Fibroblast of lung (primary cell): ENCODE measurements at places on chromosomes 2 and 18. TPM values are rescaled to one million over a fixed set of nuclear protein-coding genes. Genes with fewer than 3 reads are reported as not detected.
A peak's percentile ranks its signal among the peaks of the same experiment; 100 is the strongest.

Gene ZNF804A
- 0.77 and 3.0 TPM in 2 replicates for total RNA-seq

Gene TPO
- total RNA-seq = not detected in 2 replicates

Gene PLGLB1
- 0.26 and 0.99 TPM in 2 replicates for total RNA-seq

Gene ANKRD62
- total RNA-seq = not detected in 2 replicates

Gene PTH2R
- under 0.01 TPM in 1 of 2 replicates, not detected in the other for total RNA-seq

Gene COPS7B
- total RNA-seq = 12.1 and 17.7 TPM in 2 replicates

Gene ANXA4
- 106 and 114 TPM in 2 replicates for total RNA-seq

Gene FAM237A
- total RNA-seq = not detected in 2 replicates

Gene TMEM37
- total RNA-seq = 0.99 and 2.6 TPM in 2 replicates

Gene AQP12B
- not detected in 2 replicates for total RNA-seq

Gene UPP2
- not detected in 2 replicates for total RNA-seq

GRCh38 chr2:172462849-172463381 is 35.5 kb downstream of the ITGA6 start:
- no peak overlapping the region for H3K4me3 ChIP-seq
- no peak for DNase-seq
- H3K36me3 ChIP-seq = no peaks in the 10 kb centered on the region
- peaks cover 2% of the 10 kb centered on the region for H3K4me1 ChIP-seq

DNA sequence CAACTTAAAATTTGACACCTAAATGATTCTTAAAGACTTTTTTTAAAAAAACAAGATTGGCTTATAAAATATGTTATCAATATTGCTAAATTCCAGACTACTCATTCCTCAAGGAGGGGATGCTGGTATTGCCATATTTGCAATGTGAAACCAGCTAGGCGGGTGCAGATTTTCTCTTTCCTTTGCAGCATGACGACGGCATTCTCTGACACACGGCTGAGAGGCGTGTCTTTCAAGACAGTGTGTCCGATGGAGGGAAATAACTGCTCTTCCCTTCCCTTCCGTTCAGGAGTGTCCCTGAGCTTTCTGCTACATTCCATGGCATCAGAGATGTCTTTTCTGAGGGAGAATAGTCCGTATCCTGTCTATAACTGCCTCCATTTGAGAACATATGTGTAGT is 38.2 kb upstream of the CNGA3 start:
- no peaks in the 10 kb centered on the region for H3K27me3 ChIP-seq
- no peak overlapping the region for H3K27ac ChIP-seq
- no peaks in the 10 kb centered on the region for H3K36me3 ChIP-seq
- H3K4me3 ChIP-seq = no peak overlapping the region
- DNase-seq = peak; percentile 4

DNA sequence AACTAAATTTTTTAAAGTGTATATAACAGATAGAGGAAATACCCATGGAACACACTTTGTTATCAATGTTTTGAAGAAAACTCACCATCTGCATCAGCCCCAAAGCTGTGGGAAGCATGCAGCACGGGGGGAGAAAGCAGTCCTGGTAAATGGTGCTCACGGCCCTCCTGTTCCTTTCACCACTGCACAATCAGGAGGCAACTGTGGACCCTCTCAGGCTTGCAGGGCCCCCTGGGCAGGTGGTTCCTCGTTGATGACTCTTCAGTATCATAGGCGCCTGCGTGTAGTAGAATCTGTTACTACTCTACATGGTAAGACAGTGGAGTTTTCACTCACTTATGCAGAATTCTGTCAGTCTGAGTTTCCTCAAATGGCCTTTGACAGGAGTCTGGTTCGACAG is 4.9 kb upstream of the CNDP1 start:
- H3K36me3 ChIP-seq = no peaks in the 10 kb centered on the region
- no peak overlapping the region for H3K4me3 ChIP-seq
- H3K4me1 ChIP-seq = no peaks in the 10 kb centered on the region
- no peak overlapping the region for H3K27ac ChIP-seq

DNA sequence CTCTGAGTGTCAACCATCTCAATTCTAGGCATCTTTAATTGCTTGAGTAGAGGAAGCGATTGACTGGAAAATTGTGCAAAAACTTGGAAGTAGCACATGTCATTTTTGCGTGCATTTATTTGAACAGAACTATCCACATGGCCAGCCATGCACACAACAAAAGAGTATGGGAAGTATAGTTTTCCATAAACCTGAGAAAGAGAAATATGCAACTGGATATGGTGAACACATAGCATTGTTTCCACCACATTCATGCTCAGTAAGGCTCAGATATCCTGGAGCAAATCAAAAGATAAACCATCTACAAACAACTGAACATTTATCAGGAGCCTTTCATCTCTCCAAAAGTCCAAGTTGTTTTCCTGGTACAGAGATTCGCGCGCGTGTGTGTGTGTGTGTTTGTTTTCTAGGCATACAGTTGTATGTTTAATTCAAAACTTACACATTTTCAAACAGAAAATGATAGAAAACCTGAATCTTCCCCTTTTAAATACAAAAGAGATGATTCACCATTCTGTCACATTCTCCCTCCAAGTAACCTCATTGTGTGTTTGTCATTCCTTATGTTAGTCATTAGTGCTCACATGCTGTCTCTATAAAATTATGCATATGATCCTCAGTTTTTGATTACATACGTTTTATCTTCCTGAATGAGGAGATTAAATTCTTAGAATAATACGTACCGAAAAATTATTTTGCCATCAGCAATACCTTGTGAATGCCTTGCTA is 780.4 kb upstream of the NRXN1 start:
- peak overlapping the region; percentile 43 for H3K27ac ChIP-seq
- H3K36me3 ChIP-seq = no peaks in the 10 kb centered on the region
- no peaks in the 10 kb centered on the region for H3K27me3 ChIP-seq
- DNase-seq = peak; percentile 73
- peaks cover 4% of the 10 kb centered on the region for H3K4me1 ChIP-seq
- no peak overlapping the region for H3K4me3 ChIP-seq

- no peak for DNase-seq
- no peaks in the 10 kb centered on the region for H3K4me1 ChIP-seq
- H3K27me3 ChIP-seq = no peaks in the 10 kb centered on the region
- no peak overlapping the region for H3K4me3 ChIP-seq
These were observed 7.7 kb upstream of the CDC42EP3 start for GRCh38 chr2:37679072-37679695.

- no peaks in the 10 kb centered on the region for H3K4me1 ChIP-seq
- H3K4me3 ChIP-seq = no peak overlapping the region
- no peak overlapping the region for H3K27ac ChIP-seq
- H3K27me3 ChIP-seq = no peaks in the 10 kb centered on the region
These were observed 690.0 kb downstream of the ARHGAP15 start for GRCh38 chr2:143819190-143819735.

- H3K4me1 ChIP-seq = no peaks in the 10 kb centered on the region
- no peaks in the 10 kb centered on the region for H3K36me3 ChIP-seq
- no peak overlapping the region for H3K27ac ChIP-seq
- H3K27me3 ChIP-seq = no peaks in the 10 kb centered on the region
These were observed 8.2 kb upstream of the MBD2 start for GRCh38 chr18:54232485-54233227.

- H3K4me1 ChIP-seq = no peaks in the 10 kb centered on the region
- no peak overlapping the region for H3K4me3 ChIP-seq
- H3K27ac ChIP-seq = no peak overlapping the region
- DNase-seq = no peak
- H3K36me3 ChIP-seq = no peaks in the 10 kb centered on the region
These were observed 11.3 kb downstream of the SIX2 start for GRCh38 chr2:44997963-44998362.

DNA sequence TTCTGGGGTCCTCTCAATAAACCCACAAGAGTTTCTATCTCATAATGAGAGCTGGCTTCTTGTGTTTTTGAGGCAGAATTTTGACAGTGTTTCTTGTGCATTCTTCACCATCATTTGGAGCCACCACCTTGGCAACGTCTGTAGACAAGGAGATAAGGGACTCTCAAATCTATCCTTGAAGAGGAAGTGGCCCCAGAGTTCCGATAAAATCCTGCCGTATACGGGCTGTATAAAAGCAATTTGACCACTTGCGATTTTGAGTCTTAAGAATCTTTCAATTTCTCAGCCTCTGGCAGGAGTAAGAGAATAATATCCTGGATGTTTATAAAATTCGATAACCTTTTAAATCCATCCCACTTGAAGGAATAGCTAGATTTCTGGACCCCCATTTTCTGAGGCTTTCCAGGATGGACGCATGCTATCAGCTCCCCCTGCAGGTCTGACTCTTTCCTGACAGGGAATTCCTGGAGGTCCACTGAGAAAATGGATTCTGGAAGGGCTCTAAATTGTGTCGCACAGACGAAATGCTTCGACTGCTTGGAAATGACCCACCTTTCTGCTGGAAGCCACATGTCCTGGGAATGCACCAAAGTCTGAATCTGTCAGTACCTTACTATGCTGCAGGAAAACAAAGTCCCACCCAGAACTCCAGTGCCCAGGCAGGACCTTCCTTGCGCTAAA is 54.1 kb downstream of the E2F6 start:
- no peaks in the 10 kb centered on the region for H3K27me3 ChIP-seq
- H3K4me1 ChIP-seq = peaks cover 6% of the 10 kb centered on the region
- H3K36me3 ChIP-seq = no peaks in the 10 kb centered on the region

DNA sequence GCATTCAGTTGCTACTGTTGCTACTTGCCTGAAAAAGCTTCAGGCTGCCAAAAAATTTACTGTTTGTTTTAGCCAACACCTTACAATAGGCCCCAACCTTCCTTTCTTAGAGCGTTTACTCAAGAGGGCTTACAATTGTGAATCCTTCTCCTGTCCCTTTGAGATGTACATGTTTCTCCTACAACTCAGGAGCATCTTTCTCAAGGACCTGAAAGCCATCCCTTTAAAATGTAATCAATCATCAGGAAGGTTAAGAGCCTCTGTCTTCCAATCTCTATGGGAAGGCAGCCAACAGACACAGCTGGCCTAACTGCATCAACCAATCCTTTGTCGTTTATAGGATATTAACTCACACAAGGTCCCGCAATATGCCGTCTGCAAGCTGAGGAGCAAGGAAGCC is 3.4 kb upstream of the IER3IP1 start:
- DNase-seq = no peak
- no peak overlapping the region for H3K27ac ChIP-seq
- H3K36me3 ChIP-seq = no peaks in the 10 kb centered on the region
- H3K4me1 ChIP-seq = peaks cover 2% of the 10 kb centered on the region

DNA sequence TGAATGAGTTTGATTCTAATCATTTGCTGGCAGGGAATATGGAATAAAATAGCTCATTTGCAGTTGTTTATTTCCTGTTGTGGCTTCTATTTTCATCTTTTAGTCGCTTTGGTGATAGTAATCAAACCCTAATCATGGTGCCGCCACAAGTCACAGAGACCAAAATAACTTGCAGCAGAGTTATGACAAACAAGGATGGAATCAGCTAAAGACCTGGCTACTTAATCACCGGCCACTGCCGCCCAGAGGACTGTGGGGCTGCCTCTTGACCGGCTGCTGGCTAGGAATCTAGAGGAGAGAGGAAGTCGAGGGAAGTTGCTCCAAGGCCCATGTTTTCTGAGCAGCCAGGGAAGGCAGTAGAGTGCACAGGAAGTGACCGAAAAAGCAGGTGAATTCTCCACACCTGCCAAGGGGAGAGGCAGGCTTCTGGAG is 5.1 kb upstream of the SMAD7 start:
- no peak overlapping the region for H3K4me3 ChIP-seq
- H3K4me1 ChIP-seq = peaks cover 20% of the 10 kb centered on the region
- DNase-seq = peak; percentile 94
- H3K27me3 ChIP-seq = no peaks in the 10 kb centered on the region
- H3K36me3 ChIP-seq = no peaks in the 10 kb centered on the region

GRCh38 chr18:24976502-24976901 is 375.5 kb downstream of the ZNF521 start:
- H3K4me1 ChIP-seq = no peaks in the 10 kb centered on the region
- H3K27me3 ChIP-seq = no peaks in the 10 kb centered on the region
- no peak for DNase-seq
- no peak overlapping the region for H3K27ac ChIP-seq
- no peaks in the 10 kb centered on the region for H3K36me3 ChIP-seq
- H3K4me3 ChIP-seq = no peak overlapping the region

DNA sequence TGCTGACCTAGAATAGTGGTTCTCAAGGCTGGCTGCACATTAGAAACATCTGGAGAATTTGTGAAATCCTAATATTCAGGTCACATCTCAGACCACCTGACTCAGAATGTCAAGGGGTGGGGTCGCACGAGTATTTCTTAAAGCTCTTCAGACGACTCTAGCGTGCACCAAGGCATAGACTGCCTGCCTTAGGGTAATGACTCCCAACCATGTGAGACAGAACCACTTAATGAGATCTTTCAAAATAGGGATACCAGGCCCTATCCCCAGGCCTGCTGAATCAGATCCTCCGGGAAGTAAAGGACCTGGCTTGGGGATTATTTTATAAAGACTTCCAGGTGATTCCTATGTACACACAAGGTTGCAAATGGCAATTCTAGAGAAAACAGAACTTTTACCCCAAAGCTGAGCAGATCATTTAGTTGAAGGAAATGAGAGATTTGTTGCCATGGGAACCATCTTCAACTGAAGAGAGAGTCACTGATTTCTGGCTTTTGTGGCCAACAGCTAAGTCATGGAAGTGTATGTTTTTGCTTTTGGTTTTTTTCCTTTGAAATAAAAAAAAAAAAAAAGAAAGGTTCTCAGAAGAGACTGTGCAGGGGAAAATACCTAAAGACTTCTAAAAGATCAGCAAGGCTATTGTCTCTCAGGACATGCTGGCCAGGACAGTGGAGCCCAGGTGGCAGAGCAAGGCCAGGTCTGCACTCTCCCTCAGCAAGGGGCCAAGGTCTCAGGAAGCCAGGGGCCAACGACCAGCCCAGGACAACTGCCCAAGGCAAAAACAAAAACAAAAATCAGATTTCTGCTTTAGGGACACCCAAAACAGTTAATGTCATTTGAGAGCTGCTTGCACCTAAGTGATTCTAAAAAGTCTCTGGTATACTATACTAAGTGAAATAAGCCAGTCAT is 15.3 kb upstream of the LOXHD1 start:
- peaks cover 2% of the 10 kb centered on the region for H3K27me3 ChIP-seq
- DNase-seq = no peak
- H3K4me3 ChIP-seq = no peak overlapping the region
- H3K27ac ChIP-seq = no peak overlapping the region
- H3K36me3 ChIP-seq = no peaks in the 10 kb centered on the region
- no peaks in the 10 kb centered on the region for H3K4me1 ChIP-seq

GRCh38 chr18:2147476-2148230 is 423.7 kb downstream of the METTL4 start:
- peak; percentile 54 for DNase-seq
- no peaks in the 10 kb centered on the region for H3K27me3 ChIP-seq
- no peaks in the 10 kb centered on the region for H3K36me3 ChIP-seq
- H3K27ac ChIP-seq = no peak overlapping the region
- H3K4me3 ChIP-seq = no peak overlapping the region

- no peak overlapping the region for H3K27ac ChIP-seq
- H3K4me1 ChIP-seq = no peaks in the 10 kb centered on the region
- no peaks in the 10 kb centered on the region for H3K27me3 ChIP-seq
- H3K4me3 ChIP-seq = no peak overlapping the region
- peak; percentile 17 for DNase-seq
These were observed 47.3 kb upstream of the GULP1 start for GRCh38 chr2:188244383-188244782.

DNA sequence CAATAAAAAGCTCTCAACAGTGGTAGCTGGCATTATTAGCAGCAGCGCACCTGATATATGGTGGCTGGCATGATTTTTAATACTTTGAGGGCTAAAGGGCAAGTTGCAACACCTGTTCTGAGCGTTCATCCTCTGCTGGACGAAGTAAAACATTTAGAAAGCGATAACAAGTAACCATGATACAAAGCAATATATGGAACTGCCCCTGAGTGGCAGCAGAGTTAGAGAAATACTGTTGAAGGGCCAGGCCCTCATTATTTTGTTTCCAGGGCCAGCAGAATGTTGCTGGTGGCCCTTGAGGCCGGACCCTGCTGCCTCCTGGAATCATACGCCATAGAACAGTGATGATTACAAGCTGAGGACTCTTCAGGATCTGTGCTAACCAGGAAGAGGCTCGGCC is 47.8 kb downstream of the ARHGEF4 start:
- no peaks in the 10 kb centered on the region for H3K36me3 ChIP-seq
- DNase-seq = no peak
- no peak overlapping the region for H3K27ac ChIP-seq
- no peaks in the 10 kb centered on the region for H3K27me3 ChIP-seq
- no peaks in the 10 kb centered on the region for H3K4me1 ChIP-seq
